ENCODE measurements at places on chromosomes 6 and 20. TPM values are rescaled to one million over a fixed set of nuclear protein-coding genes. Genes with fewer than 3 reads are reported as not detected.

The USP49 gene
- 2.1 TPM for total RNA-seq

The RPL10A gene
- total RNA-seq, result 2,085 TPM

The VSX1 gene
- not detected for total RNA-seq

The DDRGK1 gene
- 56.0 TPM for total RNA-seq

The GHRH gene
- not detected for total RNA-seq

DNA sequence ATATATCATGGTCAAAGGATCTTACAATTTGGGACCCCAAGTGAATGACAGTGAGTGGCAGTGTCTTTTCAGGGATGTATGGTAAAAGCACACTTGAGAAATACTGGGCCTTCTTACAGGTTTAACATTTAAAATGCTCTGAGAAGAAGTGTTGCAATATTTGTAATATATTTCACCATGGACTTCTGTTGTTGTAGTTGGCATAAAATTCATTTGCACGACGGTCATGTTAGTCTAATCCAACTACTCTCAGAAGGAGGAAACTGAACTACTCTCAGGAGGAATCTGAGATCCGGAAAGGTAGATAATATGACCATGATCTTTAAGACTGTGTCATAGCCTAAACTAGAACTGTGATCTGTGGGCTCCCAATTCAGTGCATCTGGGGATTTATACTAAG lies 700.1 kb downstream of the HDGFL1 start:
- no peak for DNase-seq

GRCh38 chr6:147507162-147508041 lies 1.1 kb upstream of the SAMD5 start:
- no peak for DNase-seq

GRCh38 chr20:37521061-37521771 lies at the start of gene NNAT:
NNAT (plus strand) TSS chr20:37521250; CDS start chr20:37521332, 82 bp downstream.
- DNase-seq, result no peak

- no peak for DNase-seq
These were observed 110.0 kb downstream of the PLCB1 start for GRCh38 chr20:8242066-8242465.

DNA sequence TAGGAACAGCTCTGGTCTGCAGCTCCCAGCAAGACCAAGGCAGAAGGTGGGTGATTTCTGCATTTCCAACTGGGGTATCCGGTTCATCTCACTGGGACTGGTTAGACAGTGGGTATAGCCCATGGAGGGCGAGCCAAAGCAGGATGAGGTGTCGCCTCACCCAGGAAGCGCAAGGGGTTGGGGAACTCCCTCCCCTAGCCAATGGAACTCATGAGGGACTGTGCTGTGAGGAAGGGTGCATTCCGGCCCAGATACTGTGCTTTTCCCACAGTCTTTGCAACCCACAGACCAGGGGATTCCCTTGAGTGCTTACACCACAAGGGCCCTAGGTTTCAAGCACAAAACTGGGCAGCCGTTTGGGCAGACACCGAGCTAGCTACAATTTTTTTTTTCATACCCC lies 21.8 kb downstream of the HDDC2 start:
- no peak for DNase-seq

- DNase-seq, result no peak
These were observed 82.1 kb downstream of the ASXL1 start for GRCh38 chr20:32440069-32440757.

DNA sequence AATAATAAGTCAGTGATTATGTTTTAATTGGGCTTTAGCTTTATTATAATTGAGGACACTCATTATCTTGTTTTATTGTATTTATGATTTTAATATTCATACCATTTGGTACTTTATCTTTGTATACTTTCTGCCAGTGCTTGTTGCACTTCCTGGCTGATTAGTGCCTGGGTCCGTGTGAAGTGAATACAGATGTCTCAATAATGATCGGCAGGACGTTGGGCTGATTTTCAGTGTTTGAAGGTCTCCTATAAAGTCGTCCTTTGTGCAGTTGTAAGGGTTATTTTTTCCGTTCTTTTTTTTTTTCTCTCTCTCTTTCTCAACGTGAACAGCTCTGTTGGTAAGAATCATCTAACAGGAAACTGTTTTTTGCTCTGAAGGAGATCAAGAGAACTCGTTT lies 450.0 kb upstream of the POU3F2 start:
- DNase-seq, result no peak

Measured in sigmoid colon (tissue), 7 donors.